ENCODE measurements at places on chromosomes 11 and 22.

DNA sequence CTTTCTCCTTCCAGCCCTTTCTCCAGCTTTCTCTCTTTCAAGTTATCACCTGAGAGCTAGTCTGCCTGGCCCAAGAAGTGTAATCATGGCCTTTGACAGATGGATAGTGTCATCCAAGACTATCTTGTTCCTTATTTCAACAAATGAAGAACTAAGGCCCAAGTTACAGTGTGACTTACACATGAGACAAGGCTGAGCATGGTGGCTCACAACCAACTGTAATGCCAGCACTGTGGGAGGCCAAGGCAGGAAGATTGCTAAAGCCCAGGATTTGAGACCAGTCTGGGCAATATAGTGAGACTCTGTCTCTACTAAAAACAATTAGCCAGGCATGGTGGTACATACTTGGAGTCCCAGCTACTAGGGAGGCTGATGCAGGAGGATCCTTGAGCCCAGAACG lies 3.7 kb upstream of the RANGAP1 start:
- no peak for DNase-seq

- DNase-seq = no peak
Observed at GRCh38 chr11:134957540-134958335, 545.7 kb upstream of the B3GAT1 start.

DNA sequence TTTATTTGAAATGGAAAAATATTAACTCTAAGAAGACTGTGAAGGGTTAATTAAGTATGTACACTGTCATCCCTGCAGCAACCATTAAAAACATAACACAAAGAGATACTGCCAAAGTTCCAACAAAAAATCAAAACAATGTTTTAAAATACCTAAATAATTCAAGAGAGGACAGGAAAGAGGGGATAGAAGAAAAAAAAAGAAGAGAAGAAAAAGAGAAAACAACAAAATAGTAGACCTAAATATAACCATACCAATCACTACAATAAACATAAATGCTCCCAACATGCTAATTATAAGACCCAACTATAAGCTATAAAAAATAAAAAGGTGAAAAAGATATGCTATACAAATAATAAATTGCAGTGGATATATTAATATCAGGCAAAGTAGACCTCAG lies 20.1 kb downstream of the GNB1L start:
- DNase-seq = no peak

- DNase-seq = no peak
Observed at GRCh38 chr11:69055598-69056516, 7.1 kb downstream of the TPCN2 start.

DNA sequence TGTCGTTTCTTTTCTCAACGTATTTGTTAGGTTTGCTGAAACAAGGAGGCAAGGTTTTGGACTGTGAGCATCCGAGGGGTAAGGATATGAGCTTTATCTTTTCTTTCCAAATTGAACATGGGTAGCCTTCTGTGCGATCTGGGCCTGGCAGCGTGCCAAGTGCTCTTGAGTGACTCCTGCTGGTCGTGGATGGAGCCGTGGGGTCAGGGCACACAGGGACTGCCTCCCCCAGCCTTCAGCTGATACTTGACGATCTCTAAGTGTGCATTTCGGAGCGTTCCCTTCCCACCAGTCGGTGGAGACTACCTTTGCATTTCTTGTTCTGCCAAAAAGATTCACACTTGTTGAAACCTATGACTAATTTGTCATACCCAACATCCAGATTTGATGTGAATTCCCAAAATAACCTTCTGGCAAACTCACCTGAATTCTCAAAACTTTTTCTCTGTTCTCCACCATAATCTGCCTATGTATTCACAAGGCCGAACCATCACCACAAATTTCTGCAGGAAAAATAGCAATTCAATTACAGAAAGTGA lies 40.1 kb upstream of the CLMP start:
- no peak for DNase-seq

DNA sequence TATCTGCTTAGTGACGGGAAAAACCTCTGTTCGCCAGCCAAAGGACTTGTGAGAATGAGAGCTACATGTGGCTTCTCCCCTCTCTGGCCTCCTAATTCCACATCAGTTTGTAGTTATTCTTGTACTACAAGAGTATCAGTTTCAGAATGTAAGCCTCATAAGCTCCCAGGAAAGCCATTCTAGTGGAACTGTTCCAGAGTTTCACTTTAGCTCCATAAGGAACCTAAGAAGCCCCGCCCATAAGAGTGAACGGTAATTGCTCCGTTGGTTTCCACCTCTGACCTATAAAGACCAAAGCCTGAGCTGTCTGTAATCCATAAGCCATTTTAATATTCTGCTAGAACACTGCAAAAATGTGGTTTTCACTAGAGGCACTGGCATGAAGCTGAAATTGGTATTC lies 53.0 kb downstream of the SIK3 start:
- no peak for DNase-seq

DNA sequence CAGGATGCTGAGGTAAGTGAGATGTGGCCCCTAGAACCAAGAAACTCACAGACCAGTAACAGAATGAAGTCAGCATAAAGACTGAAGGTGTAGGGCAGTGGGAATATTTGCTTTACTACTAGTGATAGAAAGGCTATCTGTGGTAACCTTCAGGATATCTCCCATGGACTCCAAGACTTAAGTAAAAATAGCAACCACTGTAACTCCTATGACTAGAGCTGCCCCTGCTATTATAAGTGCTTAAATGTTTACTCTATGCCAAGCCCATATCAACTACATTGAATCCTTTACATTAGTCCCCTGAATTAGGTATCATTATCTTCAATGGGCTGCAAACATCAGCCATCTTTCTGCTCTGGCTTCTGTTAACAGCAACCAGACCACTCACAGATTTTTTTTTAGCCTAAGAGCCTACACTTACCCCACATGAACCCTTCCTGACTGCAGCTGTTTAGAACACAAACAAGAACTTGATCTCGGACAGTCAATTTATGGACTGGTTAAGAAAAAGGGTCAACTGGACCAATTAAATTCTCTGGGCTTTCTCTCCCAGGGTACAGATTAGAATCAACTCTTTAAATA lies 335.1 kb upstream of the API5 start:
- no peak for DNase-seq

DNA sequence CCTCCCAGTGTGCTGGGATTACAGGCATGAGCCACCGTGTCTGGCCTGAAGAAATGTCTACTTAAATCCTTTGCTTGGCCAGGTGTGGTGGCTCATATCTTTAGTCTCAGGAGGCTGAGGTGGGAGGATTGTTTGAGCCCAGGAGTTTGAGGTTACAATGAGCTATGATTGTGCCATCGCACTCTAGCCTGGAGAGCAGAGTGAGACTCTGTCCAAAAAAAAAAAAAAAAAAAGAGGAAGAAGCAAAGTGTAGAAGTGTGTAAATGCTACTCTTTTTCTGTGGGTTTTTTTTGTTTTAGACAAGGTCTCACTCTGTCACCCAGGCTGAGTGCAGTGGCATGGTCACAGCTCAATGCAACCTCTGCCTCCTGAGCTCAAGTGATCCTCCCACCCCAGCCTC lies 6.4 kb upstream of the ATG16L2 start:
- DNase-seq = no peak

GRCh38 chr11:74311352-74311926 lies at the start of gene P4HA3:
Gene P4HA3, minus strand, starts transcription at chr11:74311640. Its CDS starts 29 bp downstream, at chr11:74311611.
- DNase-seq = peak; percentile 39

DNA sequence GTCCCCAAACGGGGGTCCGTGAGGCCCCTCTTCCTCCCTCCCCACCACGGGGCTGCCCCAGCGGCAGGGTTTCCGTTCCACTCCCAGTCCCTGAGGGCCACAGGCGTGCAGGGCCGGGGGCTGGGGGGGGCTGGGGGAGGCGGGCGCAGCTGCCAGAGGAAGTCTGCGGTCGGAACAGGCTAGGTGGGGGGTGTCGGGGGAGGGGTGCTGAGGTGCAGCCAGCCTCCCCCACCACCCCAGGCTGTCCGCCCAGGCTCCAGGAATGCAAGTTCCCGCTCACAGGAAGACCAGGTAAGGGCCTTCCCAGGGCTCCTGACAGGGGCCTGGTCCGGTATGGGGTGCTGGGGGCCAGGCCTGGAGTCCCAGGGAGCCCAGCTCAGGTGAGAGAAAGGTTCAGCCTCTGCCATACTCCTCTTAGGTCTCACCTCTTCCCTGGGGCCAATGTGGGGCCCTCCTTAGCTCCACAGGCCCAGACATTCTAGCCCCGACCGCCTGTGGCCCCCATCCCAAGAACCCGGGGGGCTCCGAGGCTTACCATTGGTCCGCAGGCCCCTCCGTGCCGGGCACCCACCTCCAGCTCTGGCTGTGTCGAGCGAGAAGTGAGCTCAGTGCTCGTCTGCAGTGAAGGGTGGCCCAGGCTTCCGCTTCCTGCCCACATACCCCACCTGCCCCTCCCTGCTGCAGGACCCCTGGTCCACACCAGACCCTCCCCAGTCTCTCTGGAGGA lies at the start of gene PTPRCAP:
Gene PTPRCAP (minus strand): TSS at position 601 of the 727 bp plus-strand sequence. CDS start 63 bp downstream, at position 538.
- DNase-seq = no peak

DNA sequence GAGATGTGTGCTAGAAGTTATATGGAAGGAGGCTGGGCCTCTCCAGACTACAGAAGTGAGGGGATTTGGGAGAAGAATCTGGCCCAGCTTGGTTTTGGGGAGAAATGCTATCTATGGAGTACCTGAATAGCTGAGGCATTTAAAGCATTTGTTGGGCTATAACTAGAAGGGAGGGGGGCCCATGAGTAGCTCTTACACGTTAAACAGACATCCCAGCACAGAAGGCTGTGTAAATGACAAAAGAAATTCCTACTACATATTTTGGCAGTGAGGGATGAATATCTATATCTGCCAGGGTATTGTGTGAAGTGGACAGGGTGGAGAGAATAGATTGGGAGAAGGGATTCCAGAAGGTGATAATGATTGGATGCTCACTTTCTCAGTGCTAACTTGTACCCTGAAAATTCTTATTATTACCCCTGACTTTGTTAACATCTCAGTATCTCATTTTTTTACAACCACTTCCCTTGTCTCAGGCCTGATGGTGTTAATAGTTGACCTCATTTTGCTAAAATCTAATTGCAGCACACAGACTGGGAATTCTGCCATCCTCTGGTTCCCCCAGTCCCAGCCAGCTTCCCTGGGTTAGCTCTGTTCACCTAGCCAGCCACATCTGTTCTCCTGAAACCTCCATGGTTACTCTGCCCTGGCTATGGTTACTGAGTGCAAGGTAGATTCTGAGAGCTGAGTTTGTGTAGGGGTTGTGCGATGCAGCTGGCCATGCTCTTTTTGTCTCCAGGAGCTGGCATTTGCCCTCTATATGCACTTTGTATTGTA lies 28.8 kb upstream of the RRM1 start:
- DNase-seq = no peak

DNA sequence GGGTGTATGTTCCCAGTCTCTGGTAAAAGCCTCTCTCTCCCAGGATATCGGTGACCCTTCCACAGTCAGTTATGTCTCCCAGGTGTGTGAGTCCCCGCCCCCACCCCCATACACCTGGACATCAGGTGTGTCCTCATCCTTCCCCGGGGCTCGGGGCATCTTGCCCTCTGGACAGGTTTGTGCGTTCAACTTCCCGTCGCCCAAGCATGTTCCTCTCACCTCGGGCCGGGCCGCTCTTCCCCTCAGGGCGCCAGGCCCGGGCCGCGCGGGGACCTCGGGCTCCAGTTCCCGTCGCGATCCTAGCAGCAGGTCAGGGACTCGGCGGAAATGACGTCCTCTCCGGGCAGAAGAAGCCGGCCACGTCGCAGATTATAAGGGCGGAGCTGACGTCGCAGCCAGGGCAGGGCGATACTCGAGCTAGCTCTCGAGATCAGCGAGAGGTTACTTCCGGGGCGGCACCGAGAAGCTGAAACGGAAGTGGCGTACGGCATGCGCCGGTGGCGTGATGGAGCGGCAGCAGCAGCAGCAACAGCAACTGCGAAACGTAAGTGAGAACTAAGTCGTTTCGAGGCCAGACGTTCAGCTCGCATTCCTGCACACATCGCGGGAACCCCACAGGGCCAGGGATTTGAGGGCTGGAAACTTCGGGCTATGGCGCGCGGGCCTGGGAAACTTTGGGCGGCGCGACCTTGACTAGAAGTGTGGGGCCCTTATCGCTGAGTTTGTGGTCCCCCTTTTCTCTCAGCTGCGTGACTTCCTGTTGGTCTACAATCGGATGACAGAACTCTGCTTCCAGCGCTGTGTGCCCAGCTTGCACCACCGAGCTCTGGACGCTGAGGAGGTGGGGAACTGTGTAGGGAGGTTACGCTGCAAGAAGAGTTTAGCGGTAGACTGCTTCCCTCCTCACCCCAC lies at the start of the genes ARFIP2 and TIMM10B:
Gene ARFIP2 (minus strand): TSS at position 320 of the 912 bp plus-strand sequence. CDS start 910 bp downstream, outside the sequence.
Gene TIMM10B (plus strand): TSS at position 490 of the 912 bp plus-strand sequence. CDS start 16 bp downstream, at position 506.
- DNase-seq = peak; percentile 93

DNA sequence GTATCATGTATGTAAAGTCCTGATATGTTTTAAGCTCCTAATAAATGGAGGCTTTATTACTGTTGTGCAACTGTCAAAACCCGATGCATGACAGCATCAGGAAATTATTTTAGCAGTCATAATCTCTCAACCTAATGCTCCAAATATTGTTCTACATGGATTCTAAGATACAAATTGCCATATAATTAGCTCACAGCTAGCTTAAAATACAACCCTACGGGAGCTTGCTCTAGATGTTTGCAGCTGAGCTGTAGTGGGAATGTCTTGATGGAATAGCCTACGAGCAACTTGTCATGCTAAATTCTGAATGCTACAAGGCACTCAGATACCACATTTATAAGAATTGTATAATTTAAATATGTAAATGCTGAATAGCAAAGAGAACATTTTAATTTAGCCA lies 109.8 kb downstream of the STK33 start:
- no peak for DNase-seq

GRCh38 chr22:23300476-23300875 lies 120.2 kb downstream of the BCR start:
- DNase-seq = no peak

DNA sequence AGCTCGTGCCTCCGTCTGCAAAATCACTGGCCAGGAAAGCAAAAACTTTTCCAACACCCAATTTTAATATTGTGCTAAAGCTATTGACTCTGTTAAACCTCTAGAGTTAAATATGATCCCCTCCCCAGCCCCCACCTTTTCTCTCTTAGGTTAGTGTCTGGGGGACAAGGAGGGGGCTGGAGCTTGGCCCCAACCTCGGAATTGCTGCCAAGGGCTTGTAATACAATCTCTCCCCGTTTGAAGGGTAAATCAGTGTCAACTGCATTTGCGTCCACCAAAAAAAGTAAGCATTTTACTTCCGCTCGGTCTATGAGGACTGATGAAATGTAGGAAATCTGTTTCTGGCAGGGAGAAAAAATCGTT lies at the start of gene GAS2:
Gene GAS2 (plus strand): TSS at position 287 of the 363 bp plus-strand sequence. CDS start 8,259 bp downstream, outside the sequence.
- DNase-seq = no peak

GRCh38 chr11:92625894-92626293 lies 343.6 kb upstream of the MTNR1B start:
- no peak for DNase-seq
